SJCRH30 (cell line): ENCODE measurements at places on chromosomes 1 and 21.

DNA sequence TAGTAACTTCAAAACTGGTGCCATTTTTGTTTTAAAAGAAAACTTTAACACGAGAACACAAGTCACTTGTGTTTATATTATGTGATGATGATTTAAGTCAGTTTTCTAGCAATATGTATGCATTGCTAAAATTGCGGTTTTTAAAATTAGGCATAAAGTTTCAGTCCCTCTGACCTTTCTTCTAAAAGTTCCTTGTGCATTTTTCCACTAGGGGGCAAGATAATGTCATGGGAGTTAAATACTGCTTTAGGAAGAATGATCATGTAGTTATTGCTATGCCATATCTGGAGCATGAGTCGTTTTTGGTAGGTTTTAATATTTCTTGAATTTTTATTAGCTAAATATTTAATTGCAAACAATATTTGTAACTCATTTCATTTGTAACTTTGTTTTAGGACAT is 10.7 kb downstream of the CDC7 start:
- peak; percentile 69 for DNase-seq

GRCh38 chr1:248627971-248628844 is 6.7 kb downstream of the OR2T11 start:
- no peak for DNase-seq

GRCh38 chr1:28056129-28056925 is 32.1 kb downstream of the EYA3 start:
- no peak for DNase-seq

- no peak for DNase-seq
These were observed 15.3 kb downstream of the VPS13D start for GRCh38 chr1:12245116-12245515.

- peak; percentile 3 for DNase-seq
These were observed 59.0 kb downstream of the RUSC1 start for GRCh38 chr1:155379631-155380090.

- DNase-seq, result no peak
These were observed 47.5 kb downstream of the PCNT start for GRCh38 chr21:46371204-46372013.

GRCh38 chr1:85328713-85329397 is 52.4 kb upstream of the BCL10 start:
- DNase-seq, result peak; percentile 71

- no peak for DNase-seq
These were observed 61.4 kb upstream of the HTR1D start for GRCh38 chr1:23278717-23279116.

DNA sequence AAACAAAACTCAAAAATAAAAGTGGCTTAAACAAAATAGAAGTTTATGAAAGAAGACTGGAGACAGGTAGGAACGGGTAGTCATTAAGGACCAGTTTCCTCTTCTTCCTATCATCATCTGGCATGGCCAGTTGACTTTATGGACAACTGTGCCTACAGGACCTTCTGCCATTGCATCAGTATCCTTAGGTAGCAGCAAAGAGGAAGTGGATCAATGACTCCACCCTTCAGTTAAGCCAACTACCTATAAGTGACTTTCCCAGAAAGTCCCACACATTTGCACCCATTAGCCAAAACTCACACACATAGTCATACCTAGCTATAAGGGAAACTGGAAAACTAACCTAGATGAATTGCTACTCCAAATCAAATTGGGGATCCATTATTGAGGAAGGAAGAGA is 51.7 kb downstream of the RASAL2 start:
- DNase-seq, result no peak

- DNase-seq, result peak; percentile 35
These were observed 81.0 kb upstream of the AKT3 start for GRCh38 chr1:243930822-243931671.

GRCh38 chr1:182617734-182618351 is 13.7 kb upstream of the RGS16 start:
- DNase-seq, result peak; percentile 90

DNA sequence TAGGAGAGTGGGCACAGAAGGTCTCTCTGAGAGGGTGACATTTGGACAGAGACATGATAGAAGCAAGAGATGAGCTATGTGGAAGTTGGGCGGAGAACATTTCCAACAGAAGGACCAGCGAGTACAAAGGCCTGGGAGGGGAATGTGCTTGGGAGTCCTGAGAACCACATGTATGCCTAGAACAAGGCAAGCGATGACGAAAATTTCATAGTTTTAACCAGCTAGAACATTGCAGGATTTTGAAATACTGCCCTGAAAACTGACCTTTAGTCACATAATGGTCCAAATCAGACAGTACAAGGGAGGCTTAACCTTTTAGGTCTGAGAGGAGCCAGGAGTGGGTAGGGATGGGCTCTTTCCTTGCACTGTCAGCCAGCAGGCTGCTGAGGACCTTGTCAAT is 68.0 kb downstream of the MRPS6 start:
- no peak for DNase-seq

GRCh38 chr1:12714710-12715475 is 1.0 kb upstream of the AADACL3 start:
- DNase-seq, result no peak

GRCh38 chr1:87335175-87335884 is 6.7 kb downstream of the LMO4 start:
- DNase-seq, result peak; percentile 65

- DNase-seq, result no peak
These were observed 31.7 kb upstream of the RALGPS2 start for GRCh38 chr1:178693366-178693765.

DNA sequence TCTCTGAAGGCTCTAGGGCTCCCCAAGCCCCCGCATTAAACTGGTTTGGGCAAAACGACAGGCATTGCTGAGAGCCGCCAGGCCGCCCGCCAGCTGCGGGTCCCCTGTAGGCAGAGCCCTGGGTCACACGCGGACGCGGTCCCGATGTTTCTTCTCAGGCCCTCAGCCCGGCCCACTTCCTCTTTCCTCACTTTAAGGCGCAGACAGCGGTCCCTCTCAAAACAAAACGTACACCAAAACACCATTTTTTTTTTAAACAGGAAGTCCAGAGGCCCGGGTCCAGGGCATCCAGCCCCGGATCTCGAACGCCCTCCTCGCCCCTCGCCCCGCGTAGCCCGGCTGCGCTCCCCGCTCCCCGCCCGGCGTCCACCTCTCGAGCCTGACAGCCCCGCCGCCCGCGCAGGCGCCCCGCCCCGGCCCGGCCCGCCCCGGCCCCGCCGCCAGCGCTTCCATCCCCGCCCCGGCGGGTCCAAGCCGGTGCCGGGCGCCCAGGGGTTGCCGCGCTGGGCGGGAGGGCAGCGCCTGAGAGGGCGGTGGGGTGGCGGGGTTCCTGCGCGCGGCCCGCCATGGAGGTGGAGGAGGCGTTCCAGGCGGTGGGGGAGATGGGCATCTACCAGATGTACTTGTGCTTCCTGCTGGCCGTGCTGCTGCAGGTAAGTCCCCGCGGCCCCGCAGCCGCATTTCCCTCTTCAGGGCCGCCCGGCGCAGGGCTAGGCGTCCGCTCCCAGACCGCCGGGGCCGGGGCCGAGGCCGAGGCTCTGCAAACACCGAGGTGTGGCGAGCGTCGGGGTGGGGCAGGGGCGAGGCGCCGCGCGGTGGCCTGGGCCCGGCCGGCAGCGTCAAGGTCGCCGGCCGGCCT is at the start of gene SLC22A15:
TSS of gene SLC22A15 (plus strand) at position 452 of the 859 bp plus-strand sequence. CDS start at position 567, 115 bp downstream.
- DNase-seq, result no peak

GRCh38 chr1:27009601-27010197 is 3.0 kb downstream of the TENT5B start:
- no peak for DNase-seq
